ENCODE measurements at places on chromosomes 3 and 15.
A peak's percentile ranks its signal among the peaks of the same experiment; 100 is the strongest.

GRCh38 chr3:99741588-99741987 is 76.1 kb upstream of the CMSS1 start:
- DNase-seq: no peak

DNA sequence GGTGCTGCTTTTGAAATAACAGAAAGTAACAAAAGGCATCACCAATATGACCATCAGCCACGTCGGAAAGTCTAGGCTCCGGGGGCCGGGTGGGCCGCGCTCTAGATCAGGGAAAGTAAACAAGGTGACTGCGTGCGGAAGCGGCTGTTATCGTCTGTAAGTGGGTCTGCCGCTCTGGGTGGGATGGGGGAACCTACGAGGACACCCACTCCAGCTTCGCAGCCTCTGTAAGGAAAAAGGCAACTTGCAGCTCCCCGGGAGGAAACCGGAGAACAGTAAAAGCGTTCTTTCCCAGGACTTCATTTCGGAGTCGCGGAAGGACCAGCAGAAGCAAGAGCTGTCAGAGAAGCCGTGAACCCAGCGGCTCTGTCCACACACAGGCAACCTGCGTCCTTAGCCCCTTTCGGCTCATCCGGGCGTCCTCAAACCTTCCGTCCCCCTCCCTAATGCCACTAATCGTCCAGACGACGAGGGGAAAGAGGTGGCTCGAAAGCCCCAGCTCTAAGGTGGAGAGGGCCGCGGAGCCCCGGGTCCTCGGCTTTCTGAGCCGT is 461 bp downstream of the XRN1 start:
- DNase-seq: no peak

GRCh38 chr3:157128771-157129681 is 30.9 kb downstream of the CCNL1 start:
- DNase-seq: no peak

GRCh38 chr3:46965151-46965550 is 11.4 kb downstream of the CCDC12 start:
- DNase-seq: no peak

DNA sequence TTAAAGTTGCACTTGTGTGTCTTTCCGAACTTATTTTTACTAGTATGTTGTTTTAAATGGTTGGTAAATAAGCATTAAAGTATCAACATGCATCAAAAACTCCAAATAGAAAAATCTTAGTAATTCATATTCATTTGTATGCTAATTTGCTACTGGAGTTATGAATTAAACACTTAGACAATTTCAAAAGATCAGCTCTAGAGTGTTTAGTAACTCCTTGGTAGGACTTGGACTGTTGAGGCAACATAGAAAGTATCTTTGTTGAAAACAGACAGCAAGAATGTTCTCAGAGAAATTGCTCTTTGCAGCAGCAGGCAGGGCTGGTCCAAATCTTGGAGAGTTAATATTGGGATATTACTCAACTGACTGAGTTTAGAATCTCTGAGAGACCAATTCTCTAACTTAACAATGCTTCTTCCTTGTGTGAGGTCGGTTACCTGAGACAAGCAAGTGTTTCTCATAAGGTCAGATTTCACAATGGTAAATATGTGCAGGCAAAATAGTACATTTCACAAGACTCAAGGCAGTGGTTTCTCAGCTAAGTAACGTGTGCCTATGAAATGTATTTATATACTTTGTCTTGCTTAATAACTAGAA is 147.8 kb upstream of the IL12A start:
- DNase-seq: no peak

- DNase-seq: no peak
Measured at GRCh38 chr3:136667081-136667480, 85.1 kb downstream of the STAG1 start.

GRCh38 chr3:131109156-131109555 is 82.5 kb downstream of the NEK11 start:
- DNase-seq: no peak

- no peak for DNase-seq
Measured at GRCh38 chr15:68596691-68597090, 17.9 kb downstream of the CORO2B start.

- DNase-seq: no peak
Measured at GRCh38 chr3:137582484-137582883, 181.6 kb upstream of the SOX14 start.

DNA sequence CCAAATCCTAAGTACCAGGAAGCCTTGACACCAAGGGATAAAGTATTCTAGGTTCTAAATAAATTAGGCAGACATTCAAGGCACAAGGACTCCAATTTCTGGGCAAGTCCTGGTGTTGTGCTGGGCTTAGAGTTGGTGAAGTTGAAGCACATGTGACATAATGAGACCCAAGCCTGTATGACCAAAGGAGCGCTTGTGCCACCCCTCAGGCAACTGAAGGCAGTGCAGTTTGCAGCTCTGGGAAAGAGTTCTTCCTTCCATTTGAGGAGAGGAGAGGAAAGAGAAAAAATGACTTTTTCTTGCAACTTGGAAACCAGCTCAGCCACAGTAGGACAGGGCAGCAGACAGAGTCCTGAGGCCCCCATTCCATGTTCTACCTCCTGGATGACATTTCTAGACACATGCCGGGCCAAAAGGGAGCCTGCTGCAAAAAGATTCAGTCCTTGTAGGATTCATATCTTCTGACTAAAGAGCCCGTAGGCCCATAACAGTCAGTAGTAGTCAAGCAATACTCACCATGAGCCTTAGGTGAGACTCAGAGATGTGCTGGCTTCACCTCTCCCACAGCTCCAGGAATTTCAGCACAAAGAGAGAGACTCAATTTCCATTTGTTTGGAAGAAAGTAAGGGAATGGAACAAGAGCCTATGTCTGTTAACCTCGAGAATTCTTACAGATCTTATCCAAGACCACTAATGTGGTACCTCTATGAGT is 588.8 kb upstream of the BCHE start:
- no peak for DNase-seq

DNA sequence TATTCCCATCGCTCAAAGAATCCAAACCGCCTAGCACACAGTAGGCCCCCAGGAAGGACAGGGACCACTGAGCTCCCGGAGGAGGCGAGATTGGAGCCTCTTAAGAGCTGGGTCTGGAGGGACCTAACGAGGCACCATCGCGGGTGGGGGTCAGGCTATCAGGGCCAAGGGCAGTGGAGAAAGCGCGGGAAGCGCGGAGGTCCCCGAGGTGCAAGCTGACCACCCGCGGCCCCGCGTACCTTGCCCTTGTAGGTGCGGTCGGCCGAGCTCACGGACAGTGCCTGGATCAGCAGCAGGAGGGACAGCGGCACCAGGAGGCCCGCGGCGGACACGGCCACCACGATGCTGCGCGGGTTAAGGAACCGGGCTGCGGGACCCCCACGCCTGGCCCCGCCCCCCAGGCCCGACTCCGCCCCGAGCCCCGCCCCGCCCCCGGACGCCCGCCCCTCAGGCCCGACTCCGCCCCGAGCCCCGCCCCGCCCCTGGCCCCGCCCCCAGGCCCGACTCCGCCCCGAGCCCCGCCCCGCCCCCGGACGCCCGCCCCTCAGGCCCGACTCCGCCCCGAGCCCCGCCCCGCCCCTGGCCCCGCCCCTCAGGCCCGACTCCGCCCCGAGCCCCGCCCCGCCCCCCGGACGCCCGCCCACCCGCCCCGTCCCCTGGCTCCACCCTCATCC is 3.9 kb downstream of the ZDHHC19 start:
- DNase-seq: no peak

DNA sequence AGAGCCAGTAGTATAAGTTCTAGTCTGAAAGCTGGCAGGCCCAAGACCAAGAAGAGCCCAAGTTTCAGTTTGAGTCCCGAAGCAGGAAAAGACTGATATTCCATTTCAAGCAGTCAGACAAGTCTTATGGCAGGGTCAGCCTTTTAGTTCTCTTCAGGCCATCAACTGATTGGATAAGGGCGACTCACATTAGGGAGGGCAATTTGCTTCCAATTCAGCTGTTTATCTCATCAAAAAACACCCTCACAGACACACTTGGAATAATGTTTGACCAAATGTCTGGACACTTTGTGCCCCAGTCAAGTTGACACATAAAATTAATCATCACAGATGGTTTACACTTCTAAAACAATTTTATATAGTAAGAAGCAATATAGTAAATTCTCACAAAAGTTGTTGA is 69.7 kb downstream of the UBE2E2 start:
- DNase-seq: no peak

DNA sequence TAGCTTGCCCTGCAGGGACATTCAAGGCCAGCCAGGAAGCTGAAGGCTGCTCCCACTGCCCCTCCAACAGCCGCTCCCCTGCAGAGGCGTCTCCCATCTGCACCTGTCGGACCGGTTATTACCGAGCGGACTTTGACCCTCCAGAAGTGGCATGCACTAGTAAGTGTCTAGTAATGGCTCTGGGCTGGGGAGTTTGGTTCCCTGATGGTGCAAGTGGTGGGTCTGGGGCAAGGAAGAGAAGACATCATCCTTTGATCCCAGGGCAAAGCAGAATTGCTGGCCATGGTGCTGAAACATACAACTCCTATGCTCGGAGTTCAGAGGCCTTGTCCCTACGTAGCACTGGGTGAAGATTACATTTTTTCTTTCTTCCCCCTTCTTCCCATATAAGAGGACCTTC is 311.4 kb downstream of the EPHB1 start:
- no peak for DNase-seq

DNA sequence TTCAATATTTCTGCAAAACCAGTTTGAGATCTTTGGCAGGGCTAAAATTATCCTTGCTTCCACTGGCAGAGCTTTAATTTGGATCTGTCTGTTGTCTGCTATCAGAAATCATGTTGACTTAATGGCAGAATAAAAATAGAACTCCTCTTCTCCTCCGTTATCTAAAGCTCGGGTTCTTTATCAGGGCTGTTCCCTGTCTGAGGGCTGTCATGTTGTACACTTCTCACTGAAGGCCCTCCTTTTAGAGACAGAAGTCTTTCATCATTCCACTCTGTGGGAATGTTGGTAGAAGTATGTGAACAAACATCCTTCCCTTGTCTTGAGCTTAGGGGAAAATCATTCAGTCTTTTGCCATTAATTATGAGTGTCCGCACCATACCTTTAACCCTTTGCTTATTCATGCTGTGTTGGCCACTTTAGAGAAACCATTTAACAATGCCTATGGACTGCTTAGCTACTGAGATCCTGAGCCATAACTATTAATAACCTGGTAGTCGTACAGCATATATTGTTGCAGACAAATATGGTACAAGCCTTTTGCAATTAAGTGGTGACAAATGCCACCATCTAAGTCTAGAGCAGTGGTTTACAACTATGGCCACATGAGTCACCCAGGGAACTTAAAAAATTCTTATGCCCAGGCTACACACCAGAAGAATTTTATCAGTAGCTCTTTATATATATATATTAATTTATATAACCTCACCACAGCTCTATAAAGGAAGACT is 226.0 kb upstream of the TPM1 start:
- DNase-seq: no peak

GRCh38 chr3:36562945-36563344 is 182.6 kb downstream of the STAC start:
- no peak for DNase-seq

GRCh38 chr3:5136919-5137429 is 14.9 kb downstream of the ARL8B start:
- no peak for DNase-seq

DNA sequence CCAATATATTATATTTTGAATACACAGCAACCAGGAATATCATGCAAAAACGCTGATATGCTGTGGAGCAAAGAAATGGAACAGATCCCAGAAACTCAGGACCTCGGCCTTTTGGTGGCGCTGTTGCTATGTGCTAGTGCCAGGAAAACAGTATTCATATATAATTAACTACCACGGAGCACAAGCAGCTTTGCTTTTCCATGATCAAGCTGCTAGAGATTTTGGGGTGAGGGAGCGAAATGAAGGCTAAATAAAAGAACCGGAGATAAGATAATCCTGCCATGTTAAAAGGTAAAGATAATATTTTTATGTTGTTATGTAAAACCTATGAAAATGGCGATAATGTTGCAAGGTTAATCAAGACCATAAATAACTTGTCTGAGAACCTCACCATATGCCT is 157.7 kb upstream of the FAM3D start:
- peak; percentile 22 for DNase-seq

GRCh38 chr3:77539677-77540076 is 499.8 kb downstream of the ROBO2 start:
- no peak for DNase-seq

DNA sequence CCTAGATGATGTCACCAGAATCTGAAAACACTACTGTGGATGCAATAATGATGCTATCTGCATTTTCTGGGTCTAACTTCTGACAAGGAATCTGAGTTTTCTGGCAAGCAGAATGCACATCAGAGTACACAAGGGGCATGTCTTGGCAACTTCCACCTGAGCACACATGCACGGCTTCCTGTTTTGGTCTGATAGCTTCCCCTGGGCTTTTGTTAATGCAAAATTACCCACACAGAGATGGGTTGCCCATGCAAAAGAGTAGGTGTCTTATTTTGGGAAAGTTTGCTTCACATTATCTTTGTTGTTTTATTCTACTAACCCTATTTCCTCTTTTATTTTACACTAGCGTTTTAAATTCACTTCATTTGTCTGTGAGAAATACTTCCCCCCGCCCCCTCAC is 74.2 kb upstream of the SATB1 start:
- DNase-seq: no peak
